ENCODE measurements at places on chromosomes 3 and 15.

DNA sequence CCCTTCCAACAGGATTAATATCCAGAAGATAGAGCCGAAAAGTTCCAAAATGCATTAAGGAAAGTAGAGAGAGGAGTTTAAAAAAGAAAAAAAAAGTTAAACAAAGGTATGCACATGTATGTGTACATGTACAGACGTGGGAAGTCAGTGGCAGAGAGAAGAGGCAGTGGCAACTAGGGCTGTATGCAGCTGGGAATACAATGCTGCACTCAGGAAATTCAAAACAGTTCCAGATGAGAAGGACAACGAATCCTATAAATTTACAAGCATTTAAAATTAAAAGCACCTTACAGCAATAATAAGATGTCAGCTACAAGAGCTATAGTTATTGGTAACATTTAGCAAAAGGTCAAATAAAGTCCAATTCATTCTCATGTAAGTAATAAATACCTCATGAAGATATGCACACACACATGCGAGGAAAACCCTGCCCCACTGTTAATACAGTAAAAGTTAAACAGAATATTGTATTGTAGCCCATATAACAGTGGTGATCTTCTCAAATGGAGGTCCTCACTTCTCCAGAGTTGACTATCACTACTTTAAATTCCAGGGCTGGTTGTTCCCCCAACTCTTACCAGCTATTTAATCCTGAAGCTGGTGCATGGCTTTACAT, 18.2 kb downstream of the MRPL3 start:
- H3K4me1 ChIP-seq = peaks cover 14% of the 10 kb centered on the region
- H3K36me3 ChIP-seq = peaks cover 6% of the 10 kb centered on the region
- DNase-seq = no peak
- H3K4me3 ChIP-seq = no peak overlapping the region

GRCh38 chr3:126760541-126760940, 56.5 kb downstream of the CHCHD6 start:
- DNase-seq = no peak
- H3K36me3 ChIP-seq = peaks cover 4% of the 10 kb centered on the region
- H3K27me3 ChIP-seq = no peaks in the 10 kb centered on the region
- H3K27ac ChIP-seq = no peak overlapping the region
- peaks cover 6% of the 10 kb centered on the region for H3K4me1 ChIP-seq

GRCh38 chr15:85335193-85335942, 45.0 kb upstream of the AKAP13 start:
- H3K4me3 ChIP-seq = no peak overlapping the region
- peak overlapping the region; percentile 21 for H3K27ac ChIP-seq
- H3K4me1 ChIP-seq = peaks cover 29% of the 10 kb centered on the region
- no peaks in the 10 kb centered on the region for H3K27me3 ChIP-seq

GRCh38 chr3:31743331-31744089, 210.8 kb downstream of the STT3B start:
- H3K27me3 ChIP-seq = peaks cover 11% of the 10 kb centered on the region
- H3K27ac ChIP-seq = no peak overlapping the region
- H3K36me3 ChIP-seq = no peaks in the 10 kb centered on the region
- H3K4me3 ChIP-seq = no peak overlapping the region

DNA sequence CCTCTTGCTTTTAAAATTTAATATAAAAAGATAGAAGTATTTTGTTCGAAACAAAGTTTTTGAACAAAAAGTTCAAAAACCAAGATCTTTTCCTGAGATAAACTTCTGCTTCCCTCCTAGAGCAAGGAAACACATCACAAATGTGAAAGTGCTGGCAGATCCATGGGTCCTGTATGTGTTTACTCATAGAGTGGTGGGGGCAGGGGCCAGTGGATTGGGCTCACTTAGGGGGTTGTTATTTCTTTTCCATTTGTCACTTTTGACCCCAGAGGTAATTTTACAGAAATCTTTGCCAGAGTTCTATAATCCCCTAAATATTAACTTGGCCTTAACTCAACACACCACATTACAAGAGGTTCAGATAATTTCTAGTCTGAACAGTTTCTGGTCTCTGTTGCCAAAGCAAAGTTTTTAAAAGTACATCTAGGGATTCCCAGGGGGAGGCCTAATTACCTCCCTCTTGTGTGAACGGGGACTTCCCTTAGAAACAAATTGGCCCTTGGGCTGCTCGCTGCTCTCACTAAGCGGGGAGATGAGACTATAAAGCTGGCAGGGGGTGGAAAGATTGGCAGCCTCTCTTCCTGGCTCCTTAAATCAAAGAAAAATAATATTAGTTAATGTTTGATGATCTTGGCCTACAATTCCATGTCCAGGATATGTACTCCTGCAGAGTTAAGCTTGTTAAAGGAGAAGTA, 66.8 kb upstream of the PTX3 start:
- DNase-seq = no peak
- no peak overlapping the region for H3K4me3 ChIP-seq
- peaks cover 2% of the 10 kb centered on the region for H3K36me3 ChIP-seq
- H3K27me3 ChIP-seq = peaks cover 4% of the 10 kb centered on the region

DNA sequence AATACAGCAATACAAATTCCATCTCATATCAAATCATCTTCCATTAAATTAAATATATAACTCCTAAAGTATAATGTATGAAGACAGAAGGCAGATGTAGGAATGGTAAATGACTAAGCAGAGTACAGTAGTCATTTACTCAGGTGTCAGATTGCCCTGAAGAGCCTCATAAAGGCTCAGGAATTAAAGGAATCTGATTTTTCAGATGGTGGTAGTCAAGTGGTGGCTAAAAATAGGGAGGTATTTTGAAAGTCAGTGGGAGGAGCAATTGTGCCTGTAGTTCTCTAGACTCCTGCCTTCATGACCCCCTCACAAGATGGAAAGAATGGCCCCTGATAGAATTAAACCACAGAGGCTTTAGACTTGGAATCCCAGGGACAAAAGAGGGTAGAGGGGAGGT, 142.7 kb upstream of the SYNPR start:
- H3K27ac ChIP-seq = no peak overlapping the region
- no peak overlapping the region for H3K4me3 ChIP-seq
- DNase-seq = no peak
- peaks cover 2% of the 10 kb centered on the region for H3K36me3 ChIP-seq
- no peaks in the 10 kb centered on the region for H3K4me1 ChIP-seq

DNA sequence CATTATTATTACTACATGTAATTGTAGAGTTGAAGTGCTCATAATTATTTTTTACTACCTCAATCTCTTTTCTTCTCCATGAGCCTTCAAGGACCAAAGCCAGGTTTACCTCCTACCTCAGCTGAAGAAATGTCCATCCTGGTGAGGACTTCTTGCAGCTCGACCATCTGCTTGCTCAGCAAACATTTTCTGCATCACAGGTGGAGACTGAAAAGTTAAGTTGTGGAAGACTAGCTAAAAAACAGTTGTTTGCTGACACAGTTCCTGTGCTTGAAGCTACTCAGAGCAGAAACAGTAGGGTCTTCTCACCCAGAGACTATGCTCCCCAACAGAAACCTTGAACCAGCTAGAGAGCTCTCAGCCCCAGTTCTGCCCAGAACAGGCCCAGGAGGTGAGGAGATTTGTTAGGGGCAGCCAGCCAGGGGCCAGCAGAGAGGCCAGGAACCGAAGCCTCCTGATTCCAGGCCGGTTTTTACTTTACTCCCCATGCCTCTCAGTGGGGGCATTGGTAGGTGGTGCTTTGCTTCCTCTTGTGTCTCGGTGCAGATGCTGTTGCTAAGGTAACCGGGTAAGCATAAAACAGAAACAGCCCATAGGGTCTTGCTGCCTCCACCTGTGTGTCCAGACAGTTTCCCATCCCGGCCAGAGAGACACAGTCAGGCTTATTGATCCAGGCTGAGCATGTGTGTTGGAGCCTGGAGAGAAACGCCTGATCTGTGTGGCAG, 54.9 kb downstream of the CCNL1 start:
- H3K27ac ChIP-seq = peak overlapping the region; percentile 87
- H3K27me3 ChIP-seq = no peaks in the 10 kb centered on the region
- H3K4me1 ChIP-seq = peaks cover 21% of the 10 kb centered on the region
- no peaks in the 10 kb centered on the region for H3K36me3 ChIP-seq

- peaks cover 3% of the 10 kb centered on the region for H3K36me3 ChIP-seq
- peaks cover 28% of the 10 kb centered on the region for H3K27me3 ChIP-seq
- no peak overlapping the region for H3K4me3 ChIP-seq
- no peak for DNase-seq
Measured at GRCh38 chr3:126199256-126199655, 18.9 kb upstream of the ALDH1L1 start.

DNA sequence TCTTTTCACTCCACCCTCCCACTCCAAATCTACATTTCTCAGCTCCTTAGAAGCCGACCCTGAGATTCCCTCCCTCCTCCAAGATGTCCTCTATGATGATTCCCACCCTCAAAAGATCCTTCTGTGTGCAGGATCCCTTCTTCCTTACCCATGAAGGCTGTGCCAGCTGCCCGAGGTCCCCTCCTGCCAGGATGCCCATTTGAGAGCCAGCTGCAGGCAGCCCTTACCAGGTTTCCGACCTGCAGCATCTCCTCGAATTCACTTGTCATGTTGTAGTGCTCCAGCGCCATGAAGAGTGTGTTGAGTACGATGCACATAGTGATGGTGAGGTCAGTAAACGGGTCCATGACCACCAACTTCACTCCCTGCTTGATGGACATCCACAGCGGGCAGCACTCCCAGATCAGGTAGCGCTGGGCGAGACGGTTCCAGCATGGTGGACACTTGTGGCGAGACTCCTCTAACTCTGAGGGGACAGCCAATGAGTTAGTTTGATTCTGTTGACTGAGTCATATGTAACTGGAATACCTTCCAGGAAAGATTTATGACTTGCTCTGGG, 51.9 kb downstream of the SCN5A start:
- peaks cover 44% of the 10 kb centered on the region for H3K27me3 ChIP-seq
- peak overlapping the region; percentile 5 for H3K27ac ChIP-seq
- no peaks in the 10 kb centered on the region for H3K4me1 ChIP-seq
- DNase-seq = no peak

GRCh38 chr3:139617672-139618268, 60.0 kb downstream of the NMNAT3 start:
- H3K36me3 ChIP-seq = no peaks in the 10 kb centered on the region
- no peak overlapping the region for H3K27ac ChIP-seq
- H3K4me3 ChIP-seq = no peak overlapping the region

GRCh38 chr15:80934761-80935221, 54.8 kb downstream of the MESD start:
- H3K27ac ChIP-seq = no peak overlapping the region
- peaks cover 5% of the 10 kb centered on the region for H3K4me1 ChIP-seq
- DNase-seq = no peak
- H3K27me3 ChIP-seq = no peaks in the 10 kb centered on the region
- no peak overlapping the region for H3K4me3 ChIP-seq
- peaks cover 10% of the 10 kb centered on the region for H3K36me3 ChIP-seq

GRCh38 chr3:9549600-9549999, 4.0 kb downstream of the LHFPL4 start:
- no peak overlapping the region for H3K4me3 ChIP-seq
- H3K4me1 ChIP-seq = no peaks in the 10 kb centered on the region
- peaks cover 54% of the 10 kb centered on the region for H3K27me3 ChIP-seq
- H3K36me3 ChIP-seq = peaks cover 5% of the 10 kb centered on the region

- no peak for DNase-seq
- H3K4me3 ChIP-seq = no peak overlapping the region
- H3K27ac ChIP-seq = no peak overlapping the region
Measured at GRCh38 chr3:197482001-197482400, 73.8 kb downstream of the BDH1 start.

DNA sequence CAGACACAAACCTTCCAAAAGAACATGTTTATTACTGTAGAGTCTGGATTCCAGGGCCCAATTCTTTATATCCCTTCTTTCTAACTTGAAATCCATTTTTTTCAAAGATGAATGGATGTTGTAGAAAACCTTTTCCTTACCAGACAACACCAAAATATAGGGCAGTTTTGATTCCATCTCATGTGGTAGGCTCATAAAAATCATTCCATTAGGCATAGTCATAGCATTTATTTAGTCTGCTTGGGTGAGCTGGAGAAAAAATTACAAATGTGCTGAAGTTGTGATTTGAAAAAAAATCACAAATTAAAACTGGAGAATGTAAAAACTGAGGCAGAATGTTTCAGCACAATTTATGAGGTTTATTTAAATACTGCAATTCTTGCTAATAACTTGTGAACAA, 199.3 kb upstream of the TBC1D5 start:
- peaks cover 66% of the 10 kb centered on the region for H3K27me3 ChIP-seq
- no peaks in the 10 kb centered on the region for H3K4me1 ChIP-seq
- H3K4me3 ChIP-seq = no peak overlapping the region

- H3K36me3 ChIP-seq = no peaks in the 10 kb centered on the region
- H3K27me3 ChIP-seq = no peaks in the 10 kb centered on the region
- H3K4me3 ChIP-seq = no peak overlapping the region
- H3K27ac ChIP-seq = no peak overlapping the region
Measured at GRCh38 chr15:73937726-73938125, 11.5 kb downstream of the LOXL1 start.

DNA sequence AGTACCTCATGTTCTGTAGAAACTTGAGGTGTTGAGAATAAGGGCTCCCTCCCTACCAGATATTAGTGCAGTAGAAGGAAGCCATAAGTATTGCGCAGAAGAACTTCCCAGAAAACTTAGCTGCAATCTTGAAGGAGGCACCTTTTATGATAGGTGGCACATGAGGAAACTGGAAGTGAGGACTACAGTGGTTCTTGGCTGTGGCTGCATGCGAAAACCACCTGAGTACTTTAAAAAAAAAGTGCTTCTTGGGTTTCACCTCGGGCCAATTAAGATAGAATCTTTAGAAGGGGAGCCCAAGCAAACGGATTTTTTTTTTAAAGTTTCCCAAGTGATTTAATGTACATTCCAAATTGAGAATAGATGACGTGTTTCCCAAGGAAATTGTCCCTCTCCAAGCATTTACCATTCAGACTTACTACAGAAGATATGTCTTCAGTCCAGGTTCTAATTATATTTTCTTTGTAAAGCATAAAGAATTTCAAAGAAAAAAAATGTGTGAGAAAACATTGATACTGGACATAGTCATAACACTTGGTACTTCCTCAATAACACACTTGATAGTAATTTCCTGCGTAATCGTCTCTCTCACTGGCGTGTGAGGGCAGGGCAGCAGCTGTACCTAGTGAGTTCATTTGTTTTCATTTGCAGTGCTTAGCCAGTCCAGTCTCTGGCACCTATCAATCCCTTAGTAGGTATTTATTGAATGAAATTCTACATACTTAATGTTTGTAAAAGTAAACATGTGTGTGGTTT, 12.3 kb upstream of the NR1I2 start:
- H3K27me3 ChIP-seq = no peaks in the 10 kb centered on the region
- no peaks in the 10 kb centered on the region for H3K4me1 ChIP-seq
- DNase-seq = no peak
- no peak overlapping the region for H3K27ac ChIP-seq
- no peak overlapping the region for H3K4me3 ChIP-seq

GRCh38 chr3:42652611-42653302, 740 bp upstream of the ZBTB47 start:
- H3K27ac ChIP-seq = no peak overlapping the region
- peak overlapping the region; percentile 91 for H3K4me3 ChIP-seq
- peaks cover 16% of the 10 kb centered on the region for H3K4me1 ChIP-seq
- no peaks in the 10 kb centered on the region for H3K36me3 ChIP-seq
- no peak for DNase-seq
- peaks cover 4% of the 10 kb centered on the region for H3K27me3 ChIP-seq

DNA sequence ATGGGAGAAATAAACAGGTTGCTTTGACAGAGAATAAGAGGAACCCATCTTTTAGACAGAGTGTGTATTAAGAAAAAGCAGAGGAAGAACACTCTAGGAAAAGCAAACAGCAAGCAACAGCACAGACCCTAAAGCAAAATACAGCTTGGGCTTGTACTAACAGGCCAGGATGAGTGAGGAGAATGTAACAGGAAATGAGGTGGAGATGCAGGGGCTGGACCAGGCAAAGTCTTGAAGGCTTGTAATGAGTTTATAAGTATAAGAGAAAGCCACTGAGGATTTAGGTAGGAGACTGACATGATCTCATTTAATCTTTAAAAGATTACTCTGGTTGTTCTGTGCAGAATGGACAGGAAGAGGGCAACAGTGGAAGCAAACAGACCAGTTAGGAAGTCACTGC, 4.9 kb downstream of the UBR1 start:
- H3K4me1 ChIP-seq = peaks cover 55% of the 10 kb centered on the region
- H3K27me3 ChIP-seq = no peaks in the 10 kb centered on the region
- peak overlapping the region; percentile 85 for H3K27ac ChIP-seq
- DNase-seq = no peak
